ENCODE measurements at places on chromosomes 4 and X. TPM values are rescaled to one million over a fixed set of nuclear protein-coding genes. Genes with fewer than 3 reads are reported as not detected.

CXCR3 gene
- not detected for total RNA-seq

TRO gene
- 126 TPM for total RNA-seq

AFF2 gene
- total RNA-seq, result 126 TPM

ARX gene
- total RNA-seq, result 10.4 TPM

CLNK gene
- total RNA-seq, result not detected

MYOZ2 gene
- total RNA-seq, result 1.8 TPM

RTL3 gene
- total RNA-seq, result not detected

CHRNA9 gene
- not detected for total RNA-seq

XAGE1A gene
- not detected for total RNA-seq

PASD1 gene
- total RNA-seq, result not detected

ADAMTS3 gene
- 13.1 TPM for total RNA-seq

ASB9 gene
- total RNA-seq, result 1.2 TPM

SPANXN4 gene
- total RNA-seq, result not detected

ARHGAP4 gene
- 11.1 TPM for total RNA-seq

PKD2 gene
- total RNA-seq, result 32.3 TPM

MAGEB18 gene
- total RNA-seq, result not detected

DCX gene
- 268 TPM for total RNA-seq

PRIMPOL gene
- 31.8 TPM for total RNA-seq

GPR173 gene
- 27.0 TPM for total RNA-seq

USP17L24 gene
- total RNA-seq, result not detected

SLC10A4 gene
- 10.1 TPM for total RNA-seq

UCP1 gene
- total RNA-seq, result 0.23 TPM

MAGED4B gene
- 112 TPM for total RNA-seq

ARHGEF6 gene
- 26.8 TPM for total RNA-seq

NKX6-1 gene
- total RNA-seq, result 1.4 TPM

GUCY1B1 gene
- 115 TPM for total RNA-seq

TRPC3 gene
- 14.5 TPM for total RNA-seq

GLOD5 gene
- total RNA-seq, result not detected

FGFBP1 gene
- not detected for total RNA-seq

RAB39B gene
- total RNA-seq, result 34.1 TPM

CXorf58 gene
- 0.23 TPM for total RNA-seq

RRH gene
- 0.46 TPM for total RNA-seq

ATP2B3 gene
- 15.0 TPM for total RNA-seq

MAGEA2 gene
- not detected for total RNA-seq

VSIG1 gene
- 2.3 TPM for total RNA-seq

CHRDL1 gene
- 5.5 TPM for total RNA-seq

CHST7 gene
- 15.2 TPM for total RNA-seq

TRIM60 gene
- not detected for total RNA-seq

ACE2 gene
- total RNA-seq, result not detected

CD38 gene
- 8.1 TPM for total RNA-seq

PDGFC gene
- 15.0 TPM for total RNA-seq

CENPVL2 gene
- total RNA-seq, result 6.7 TPM

SPACA5 gene
- not detected for total RNA-seq

SNX12 gene
- 59.5 TPM for total RNA-seq

Measured in diencephalon (tissue), 1 donor.